ENCODE measurements at places on chromosomes 1 and 21.

GRCh38 chr1:200917291-200917817 is 22.7 kb downstream of the INAVA start:
- peaks cover 6% of the 10 kb centered on the region for H3K4me1 ChIP-seq
- no peaks in the 10 kb centered on the region for H3K36me3 ChIP-seq
- H3K27me3 ChIP-seq, result no peaks in the 10 kb centered on the region

DNA sequence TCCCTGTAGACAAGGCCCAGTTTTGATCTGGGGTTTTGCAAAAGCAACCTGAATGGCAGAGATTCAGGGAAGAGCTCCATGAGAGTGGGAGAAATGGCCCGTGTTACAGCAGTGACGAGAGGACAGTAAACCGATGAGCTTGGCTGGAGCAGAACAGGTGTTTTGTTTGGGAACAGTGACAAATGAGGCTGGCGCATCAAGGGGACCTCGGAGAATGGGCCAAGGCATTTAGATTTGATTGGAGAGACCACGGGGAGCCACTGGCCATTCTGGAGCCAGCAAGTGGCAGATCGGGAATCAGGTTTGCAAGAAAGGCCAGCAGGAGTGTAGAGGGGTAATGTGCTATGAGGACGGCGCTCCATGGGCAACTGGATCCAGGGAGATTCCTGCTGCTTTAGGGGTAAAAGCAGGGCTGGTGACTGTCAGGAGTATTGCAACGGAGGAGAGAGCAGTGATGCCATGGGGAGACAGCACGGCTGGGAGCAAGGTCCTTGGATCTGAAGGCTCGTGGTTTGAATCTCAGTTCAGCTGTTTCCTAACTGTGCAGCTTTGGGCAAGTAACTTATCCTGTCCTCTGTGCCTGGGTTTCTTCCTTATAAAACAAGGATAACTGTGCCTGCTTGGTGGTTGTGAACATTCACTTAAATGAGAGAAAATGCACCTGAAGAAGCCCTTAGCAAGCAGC is 9.9 kb upstream of the KLHDC7A start:
- H3K4me1 ChIP-seq, result no peaks in the 10 kb centered on the region
- no peak overlapping the region for H3K4me3 ChIP-seq
- peak; percentile 35 for DNase-seq

DNA sequence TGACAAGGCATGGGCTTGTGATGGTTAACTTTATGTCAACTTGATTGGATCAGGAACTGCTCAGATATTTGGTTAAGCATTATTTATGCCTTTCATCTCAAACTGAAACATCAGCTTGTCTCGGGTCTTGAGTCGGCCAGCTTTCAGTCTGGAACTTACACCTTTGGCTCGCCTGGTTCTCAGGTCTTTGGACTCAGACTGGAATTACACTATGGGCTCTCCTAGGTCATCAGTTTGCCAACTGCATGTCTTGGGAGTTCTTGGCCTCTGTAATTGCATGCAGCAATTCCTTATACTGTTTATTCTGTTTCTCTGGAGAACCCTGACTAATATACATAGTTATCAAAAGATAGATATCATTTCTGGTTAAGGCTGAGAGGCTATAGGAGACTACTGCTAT is 653.7 kb downstream of the ADGRL2 start:
- no peak for DNase-seq
- H3K4me3 ChIP-seq, result no peak overlapping the region
- H3K27me3 ChIP-seq, result no peaks in the 10 kb centered on the region
- peaks cover 9% of the 10 kb centered on the region for H3K36me3 ChIP-seq
- peaks cover 7% of the 10 kb centered on the region for H3K4me1 ChIP-seq

GRCh38 chr1:14350197-14350596 is 248.3 kb upstream of the KAZN start:
- no peak for DNase-seq
- no peaks in the 10 kb centered on the region for H3K27me3 ChIP-seq
- H3K4me1 ChIP-seq, result no peaks in the 10 kb centered on the region
- H3K4me3 ChIP-seq, result no peak overlapping the region
- no peak overlapping the region for H3K27ac ChIP-seq

- no peak overlapping the region for H3K4me3 ChIP-seq
- H3K27me3 ChIP-seq, result no peaks in the 10 kb centered on the region
- DNase-seq, result peak; percentile 97
Observed at GRCh38 chr21:8989721-8990325, 1531.6 kb upstream of the TPTE start.

All from chondrocyte (in vitro differentiated cells).